GM13976 (cell line): ENCODE measurements at places on chromosomes 7 and 10.

- no peak for DNase-seq
Measured at GRCh38 chr7:114181280-114181679, 233.3 kb upstream of the FOXP2 start.

DNA sequence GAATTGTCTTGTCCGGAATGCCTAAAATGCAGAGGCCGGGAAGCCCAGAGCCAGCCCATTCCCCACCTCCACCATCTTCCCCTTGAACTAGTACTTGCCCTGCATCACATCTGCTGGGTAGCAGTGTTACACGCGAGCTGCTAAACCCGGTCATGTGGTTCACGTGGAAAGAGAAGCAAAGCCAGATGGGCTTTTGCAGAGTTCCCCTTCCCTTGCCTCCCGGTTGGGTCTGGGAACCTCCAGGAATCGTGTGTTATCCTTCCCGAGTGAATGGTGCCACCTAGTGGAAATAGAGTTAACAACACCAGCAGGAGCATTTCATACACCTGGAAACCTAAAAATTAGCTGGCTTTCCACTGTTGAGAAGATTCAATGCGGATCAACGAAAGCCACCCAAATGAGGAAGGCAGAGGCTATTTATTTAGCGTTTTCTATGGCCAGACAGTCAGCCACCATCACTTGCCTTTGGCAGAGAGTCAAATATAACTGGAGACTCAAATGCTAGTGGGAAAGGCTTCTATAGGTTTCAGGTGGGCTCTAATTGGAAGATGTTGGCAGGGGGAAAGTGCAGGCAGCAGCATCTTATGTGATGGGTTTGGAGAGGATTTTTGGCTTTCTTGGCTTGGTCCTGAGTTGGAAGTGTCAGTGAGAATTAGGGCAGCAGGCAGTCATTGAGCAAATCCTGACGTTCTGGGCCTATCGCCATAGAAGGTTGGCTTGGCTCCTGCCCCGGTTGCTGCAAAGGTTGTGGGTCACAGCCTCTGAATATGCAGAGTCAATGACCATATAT is 12.9 kb upstream of the DENND2A start:
- no peak for DNase-seq

- no peak for DNase-seq
Measured at GRCh38 chr10:114060456-114060855, 16.8 kb downstream of the ADRB1 start.

- no peak for DNase-seq
Measured at GRCh38 chr7:71488308-71488707, 356.4 kb downstream of the GALNT17 start.

- DNase-seq, result peak; percentile 44
Measured at GRCh38 chr10:50452603-50453002, 171.2 kb downstream of the SGMS1 start.

GRCh38 chr10:61903221-61903927 is 1.9 kb downstream of the ARID5B start:
- peak; percentile 72 for DNase-seq

DNA sequence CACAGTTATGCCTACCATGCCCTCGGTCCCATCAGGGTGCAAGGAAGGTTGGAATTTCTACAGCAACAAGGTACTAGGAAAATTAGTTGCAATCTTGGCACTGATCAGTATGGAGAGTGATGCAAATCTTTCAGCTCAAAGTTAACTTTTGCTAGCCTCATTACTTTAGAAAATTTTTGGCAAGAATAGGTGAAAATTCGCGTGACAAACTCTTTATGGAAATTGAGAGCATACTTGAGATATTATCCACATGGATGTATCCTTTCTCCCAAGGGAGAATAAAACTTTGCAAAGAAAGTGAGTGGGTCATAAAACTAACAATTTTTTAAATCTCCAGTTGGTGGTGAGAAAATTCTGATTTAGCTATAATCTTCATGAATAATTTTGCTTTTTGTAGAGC is 71.1 kb upstream of the SLC39A12 start:
- no peak for DNase-seq

DNA sequence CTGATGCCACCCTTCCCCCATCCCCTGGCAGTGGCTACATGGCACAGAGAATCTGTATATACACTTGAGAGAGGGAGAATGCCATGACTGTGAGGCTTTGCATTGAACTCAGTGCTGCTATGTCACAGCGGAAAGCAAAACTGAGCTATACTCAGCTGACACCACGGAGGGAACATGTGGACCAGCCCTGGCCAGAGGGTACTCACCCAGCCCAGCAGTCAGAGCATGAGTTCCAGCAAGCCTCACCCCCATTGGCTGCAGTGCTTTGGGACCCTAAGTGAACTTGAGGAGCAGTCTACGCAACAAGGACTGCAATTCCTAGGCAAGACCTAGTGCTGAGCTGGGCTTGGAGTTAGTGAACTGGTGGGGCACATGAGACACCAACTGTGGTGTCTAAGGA is 10.3 kb upstream of the AOC1 start:
- DNase-seq, result no peak

DNA sequence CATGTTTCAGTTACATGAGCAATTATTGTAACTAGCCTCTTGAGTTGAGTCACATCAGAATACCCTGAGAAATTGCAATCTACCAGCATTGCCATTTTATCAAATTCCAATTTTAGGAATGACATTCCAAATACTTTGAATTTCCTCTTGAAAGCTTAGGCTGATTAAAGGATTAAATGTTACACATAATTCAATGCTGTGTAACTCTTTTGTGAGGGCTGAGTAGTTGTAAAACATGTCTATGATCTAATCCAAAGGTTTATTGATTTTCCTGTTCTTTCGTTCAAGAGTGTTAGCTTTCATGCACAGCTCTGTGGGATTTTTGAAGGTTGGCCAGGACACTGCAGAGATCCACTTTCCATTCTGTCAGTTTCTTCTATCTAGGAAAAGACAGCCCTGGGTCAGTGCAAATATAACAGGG is 193.1 kb downstream of the SORCS1 start:
- DNase-seq, result no peak
